ENCODE measurements at places on chromosomes 3 and 15. TPM values are rescaled to one million over a fixed set of nuclear protein-coding genes. Genes with fewer than 3 reads are reported as not detected.
A peak's percentile ranks its signal among the peaks of the same experiment; 100 is the strongest.

GRCh38 chr15:69014454-69014853, at the start of gene NOX5:
Gene NOX5 (plus strand): TSS chr15:69014695. CDS start chr15:69014736, 41 bp downstream.
- no peak within 1 kb of the TSS for H3K4me3 ChIP-seq
- peaks cover 7% of the 10 kb centered on the region for H3K27me3 ChIP-seq
- H3K27ac ChIP-seq: no peak within 1 kb of the TSS
- DNase-seq: peak; percentile 41

DNA sequence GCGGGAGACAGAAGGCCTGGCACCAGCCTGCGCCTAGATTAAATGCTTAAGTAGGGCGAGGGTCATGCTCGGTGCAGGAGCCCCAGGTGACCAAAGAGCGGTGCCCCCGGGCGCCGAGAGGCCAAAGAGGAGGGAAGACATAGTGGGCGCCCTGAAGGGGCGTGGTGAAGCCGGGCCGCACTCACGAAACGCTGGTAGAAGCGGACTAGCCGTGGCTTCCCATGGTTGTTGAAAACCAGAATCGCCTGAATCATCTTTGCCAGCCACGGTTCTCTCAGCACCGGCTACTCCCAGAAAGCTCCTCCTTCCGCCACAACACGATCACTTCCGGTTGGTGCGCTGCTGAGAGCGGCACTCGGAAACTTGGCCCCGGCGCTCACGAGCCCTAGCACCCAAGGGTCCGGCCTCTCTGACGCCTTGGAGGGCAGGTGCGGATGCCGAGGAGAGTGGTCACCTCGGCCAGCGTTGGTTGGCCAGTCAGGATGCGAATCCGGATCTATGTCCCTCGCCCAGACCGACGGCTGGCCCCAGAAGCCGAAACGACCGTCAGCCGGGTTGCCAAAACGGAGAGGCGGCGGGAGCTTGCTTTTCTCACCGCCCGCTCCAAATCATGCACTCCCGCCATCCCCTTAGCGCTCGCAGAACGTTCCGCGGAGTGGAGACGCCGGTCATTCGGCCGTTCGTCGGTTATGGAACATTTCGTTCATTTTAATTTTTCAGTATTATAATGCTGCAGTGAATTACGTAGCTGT, at the start of gene AP3S2:
TSS of gene AP3S2 (minus strand) at position 299 of the 752 bp plus-strand sequence. CDS start at position 254, 45 bp downstream.
- peak; percentile 94 for DNase-seq
- no peaks in the 10 kb centered on the region for H3K36me3 ChIP-seq
- H3K4me3 ChIP-seq: peak within 1 kb of the TSS; percentile 77

GRCh38 chr15:82585072-82585471, 44.8 kb upstream of the RPS17 start:
- H3K27ac ChIP-seq: no peak overlapping the region
- no peaks in the 10 kb centered on the region for H3K36me3 ChIP-seq
- H3K27me3 ChIP-seq: peaks cover 10% of the 10 kb centered on the region
- no peaks in the 10 kb centered on the region for H3K4me1 ChIP-seq
- peak; percentile 45 for DNase-seq
- H3K4me3 ChIP-seq: no peak overlapping the region

DNA sequence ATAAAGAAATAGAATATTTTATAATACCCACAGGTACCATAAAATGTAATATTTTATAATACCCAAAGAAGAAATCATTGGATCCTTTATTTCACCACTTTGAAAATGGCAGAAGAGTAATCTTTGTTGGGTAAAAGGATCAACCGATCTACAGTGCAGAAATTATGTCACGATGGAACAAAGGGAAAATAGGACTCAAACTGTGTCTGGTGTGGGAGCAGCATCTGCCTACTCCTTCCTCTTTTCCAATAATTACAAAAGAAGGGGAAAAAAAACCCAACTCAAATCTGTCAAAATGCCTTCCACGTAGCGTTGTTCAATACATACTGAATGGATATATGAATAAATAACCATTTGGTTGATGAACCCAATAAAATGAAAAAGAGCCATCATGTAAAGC, 492.6 kb upstream of the TBL1XR1 start:
- H3K27me3 ChIP-seq: no peaks in the 10 kb centered on the region
- DNase-seq: no peak
- peaks cover 7% of the 10 kb centered on the region for H3K4me1 ChIP-seq

GRCh38 chr15:39156166-39156565, 424.7 kb upstream of the THBS1 start:
- no peaks in the 10 kb centered on the region for H3K27me3 ChIP-seq
- no peak overlapping the region for H3K27ac ChIP-seq
- no peaks in the 10 kb centered on the region for H3K36me3 ChIP-seq
- DNase-seq: no peak

DNA sequence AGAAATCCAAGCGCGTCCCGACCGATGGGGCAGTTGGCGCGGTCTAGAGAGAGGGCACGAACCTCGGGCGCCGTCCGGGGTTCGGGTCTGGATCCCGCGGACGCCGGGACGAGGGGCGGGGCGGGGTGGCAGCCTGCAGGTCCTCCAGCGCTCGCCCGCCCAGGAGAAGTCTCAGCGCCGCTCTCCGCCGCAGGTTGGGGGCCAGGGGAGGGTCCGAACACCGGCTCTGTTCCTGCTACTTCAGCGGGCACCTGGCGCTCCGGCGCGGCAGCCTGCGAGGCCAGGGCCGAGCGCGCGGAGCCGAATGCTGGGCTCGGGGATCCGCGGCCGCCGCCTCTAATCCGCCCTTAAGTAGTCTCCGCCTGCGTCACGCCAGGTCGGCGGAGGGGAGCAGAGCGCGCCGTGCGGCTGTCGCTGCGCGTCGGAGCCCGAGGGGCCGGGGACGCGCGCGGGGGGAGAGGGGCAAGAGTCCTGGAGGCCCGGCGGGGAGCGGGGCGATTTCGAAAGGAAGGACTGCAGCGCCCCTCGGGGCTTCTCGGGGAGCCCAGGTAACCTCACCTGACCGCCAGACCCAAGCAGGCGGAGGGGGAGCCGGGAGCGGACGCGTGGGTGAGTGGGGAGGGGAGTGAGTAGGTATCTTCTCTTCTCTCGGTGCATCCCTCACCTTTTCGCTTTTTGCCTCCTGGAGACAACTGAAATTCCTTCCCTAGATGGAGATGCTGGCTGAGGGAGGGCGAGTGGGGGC, at the start of gene GJD2:
TSS of gene GJD2 (minus strand) at position 325 of the 745 bp plus-strand sequence. CDS start 510 bp downstream, outside the sequence.
- H3K27ac ChIP-seq: no peak within 1 kb of the TSS
- no peaks in the 10 kb centered on the region for H3K36me3 ChIP-seq
- peaks cover 2% of the 10 kb centered on the region for H3K4me1 ChIP-seq

DNA sequence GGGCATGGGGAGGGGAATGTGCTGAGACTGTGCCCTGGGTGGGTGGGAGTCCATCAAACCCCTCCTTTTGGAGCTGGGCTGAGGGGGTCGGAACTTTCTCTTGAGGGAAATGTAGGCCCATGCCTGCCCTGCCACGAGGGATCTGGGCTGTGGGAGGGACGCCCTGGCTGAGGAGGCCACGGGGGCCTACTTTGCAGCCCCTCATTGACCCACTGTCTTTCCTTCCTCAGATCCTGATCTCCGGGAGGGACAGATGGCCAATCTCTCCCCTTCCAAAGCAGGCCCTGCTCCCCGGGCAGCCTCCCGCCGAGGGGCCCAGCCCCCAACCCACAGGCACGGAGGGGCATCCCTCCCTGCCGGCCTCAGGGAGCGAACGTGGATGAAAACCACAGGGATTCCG, 25.3 kb downstream of the LOXL1 start:
- peak overlapping the region; percentile 79 for H3K27ac ChIP-seq
- DNase-seq: no peak
- H3K36me3 ChIP-seq: peaks cover 51% of the 10 kb centered on the region
- no peak overlapping the region for H3K4me3 ChIP-seq
- H3K27me3 ChIP-seq: no peaks in the 10 kb centered on the region
- H3K4me1 ChIP-seq: peaks cover 18% of the 10 kb centered on the region

GRCh38 chr3:58623961-58624360, 42.6 kb downstream of the FAM3D start:
- peaks cover 15% of the 10 kb centered on the region for H3K4me1 ChIP-seq
- peak; percentile 30 for DNase-seq
- H3K36me3 ChIP-seq: no peaks in the 10 kb centered on the region
- H3K4me3 ChIP-seq: no peak overlapping the region
- 0 out of 2 replicates have a peak, but pooled peaks cover 2% of the 10 kb centered on the region for H3K27me3 ChIP-seq
- no peak overlapping the region for H3K27ac ChIP-seq

- peaks cover 4% of the 10 kb centered on the region for H3K4me1 ChIP-seq
- no peaks in the 10 kb centered on the region for H3K36me3 ChIP-seq
- no peak for DNase-seq
- H3K4me3 ChIP-seq: no peak overlapping the region
Measured at GRCh38 chr3:24258260-24258659, 236.4 kb downstream of the THRB start.

DNA sequence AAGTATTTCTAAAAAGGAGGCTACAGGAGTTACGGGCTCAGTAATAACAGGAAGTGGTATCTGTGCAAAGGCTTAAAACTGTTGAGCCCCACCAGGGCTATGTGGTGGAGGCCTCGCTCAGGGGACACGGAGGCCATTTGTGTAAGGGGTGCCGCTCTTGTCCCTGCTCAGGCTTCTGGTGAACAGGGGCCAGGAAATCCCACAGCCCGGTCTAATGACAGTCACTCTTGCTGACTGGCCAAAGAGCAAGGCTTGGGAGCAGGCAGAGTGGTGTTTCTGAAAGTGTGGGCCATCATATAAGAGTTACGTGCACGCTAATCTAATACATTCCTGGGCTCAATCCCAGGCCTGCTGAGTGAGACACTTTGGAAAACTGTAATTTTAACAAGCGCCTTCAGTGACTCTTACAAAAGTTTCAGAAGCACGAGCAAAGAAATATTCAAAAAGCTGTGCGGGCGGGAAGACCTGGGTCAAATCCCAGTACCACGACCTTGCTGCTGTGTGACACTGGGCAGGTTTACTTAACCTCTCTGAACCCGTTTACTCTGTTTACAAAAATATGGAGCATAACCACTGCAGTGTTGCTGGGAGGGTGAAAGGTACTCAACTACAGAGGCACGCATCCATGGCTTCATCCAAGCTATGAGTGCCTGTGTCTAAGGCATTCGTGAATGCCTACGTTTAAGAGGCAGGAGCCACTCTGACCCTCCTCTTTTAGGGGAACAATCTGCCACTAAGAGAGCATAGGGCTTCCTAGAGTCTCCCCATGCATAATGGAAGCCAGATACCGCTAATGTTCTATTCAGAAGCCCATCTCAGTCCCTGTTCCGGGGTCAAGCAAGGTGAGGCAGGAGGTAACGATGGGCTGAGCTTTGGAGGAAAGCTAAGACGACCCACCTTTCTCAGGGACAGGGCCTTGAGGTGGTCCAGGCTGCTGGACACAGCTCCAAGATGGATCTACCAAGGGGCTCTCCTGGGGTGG, 2.0 kb downstream of the ATP10A start:
- H3K36me3 ChIP-seq: peaks cover 1% of the 10 kb centered on the region
- H3K27me3 ChIP-seq: no peaks in the 10 kb centered on the region
- no peak for DNase-seq
- peak overlapping the region; percentile 84 for H3K4me3 ChIP-seq
- H3K4me1 ChIP-seq: peaks cover 22% of the 10 kb centered on the region
- H3K27ac ChIP-seq: no peak overlapping the region

DNA sequence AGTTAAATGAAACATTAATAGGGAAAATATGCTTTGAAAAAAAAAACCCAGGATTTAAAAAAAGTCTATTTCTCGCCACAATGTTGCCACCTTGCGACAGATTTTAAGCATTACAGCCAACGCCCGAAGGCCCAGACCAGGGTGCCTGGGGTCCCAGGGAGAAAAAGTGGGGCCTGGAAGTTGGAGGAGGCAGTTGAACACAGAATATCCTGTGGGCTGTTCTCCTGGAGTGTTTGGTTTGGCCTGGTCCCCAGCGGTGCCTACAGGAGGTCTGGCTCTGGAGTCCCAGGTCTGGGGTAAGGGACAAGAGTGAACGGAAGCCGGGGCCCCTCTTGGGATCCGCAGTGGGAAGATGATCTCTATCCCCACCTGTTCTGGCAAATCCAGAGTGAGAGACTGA, 3.4 kb downstream of the RNU6-1 start:
- DNase-seq: peak; percentile 33
- H3K36me3 ChIP-seq: no peaks in the 10 kb centered on the region
- peaks cover 4% of the 10 kb centered on the region for H3K4me1 ChIP-seq
- peaks cover 58% of the 10 kb centered on the region for H3K27me3 ChIP-seq

DNA sequence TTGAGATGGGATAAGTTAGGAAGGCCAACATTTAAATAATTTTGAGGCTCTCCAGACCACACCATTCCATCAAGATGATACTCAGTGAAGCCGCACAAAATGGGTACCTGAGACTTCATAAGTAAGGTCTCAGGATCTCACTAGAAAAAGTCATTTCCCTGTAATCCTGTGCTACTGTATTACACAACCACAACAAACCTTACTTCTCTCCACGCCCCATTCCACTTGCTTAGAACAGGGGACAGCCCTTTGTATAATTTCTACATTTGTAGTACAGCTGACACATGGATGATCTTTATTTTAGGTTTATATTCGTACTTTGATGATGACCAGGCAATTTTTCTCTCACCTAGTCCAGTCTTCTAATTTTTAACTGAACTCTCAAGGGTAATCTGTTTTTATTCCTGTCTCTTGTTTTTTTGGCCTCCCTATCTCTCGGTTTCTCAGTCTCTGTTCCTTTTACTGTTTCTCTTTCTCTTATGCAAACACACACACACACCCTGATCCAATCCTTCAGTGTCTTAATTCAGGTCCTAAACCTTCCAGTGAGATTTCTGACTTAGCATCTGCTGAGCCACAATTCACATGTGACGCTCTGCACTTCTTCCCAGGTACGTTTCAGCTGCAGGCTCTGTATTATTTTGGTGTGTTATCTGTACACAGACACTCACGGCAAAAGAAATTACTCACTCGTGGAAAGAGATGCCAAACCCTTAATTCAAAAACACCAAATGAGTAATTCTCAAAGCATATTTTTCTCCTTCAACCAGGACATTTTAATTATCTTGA, 223.2 kb upstream of the THBS1 start:
- peaks cover 14% of the 10 kb centered on the region for H3K4me1 ChIP-seq
- peak overlapping the region; percentile 96 for H3K27ac ChIP-seq
- H3K27me3 ChIP-seq: no peaks in the 10 kb centered on the region
- DNase-seq: no peak
- H3K4me3 ChIP-seq: no peak overlapping the region

GRCh38 chr3:4976109-4976508, 3.1 kb upstream of the BHLHE40 start:
- no peaks in the 10 kb centered on the region for H3K36me3 ChIP-seq
- no peaks in the 10 kb centered on the region for H3K27me3 ChIP-seq
- DNase-seq: peak; percentile 63
- peaks cover 5% of the 10 kb centered on the region for H3K4me1 ChIP-seq
- H3K4me3 ChIP-seq: no peak overlapping the region
- no peak overlapping the region for H3K27ac ChIP-seq

DNA sequence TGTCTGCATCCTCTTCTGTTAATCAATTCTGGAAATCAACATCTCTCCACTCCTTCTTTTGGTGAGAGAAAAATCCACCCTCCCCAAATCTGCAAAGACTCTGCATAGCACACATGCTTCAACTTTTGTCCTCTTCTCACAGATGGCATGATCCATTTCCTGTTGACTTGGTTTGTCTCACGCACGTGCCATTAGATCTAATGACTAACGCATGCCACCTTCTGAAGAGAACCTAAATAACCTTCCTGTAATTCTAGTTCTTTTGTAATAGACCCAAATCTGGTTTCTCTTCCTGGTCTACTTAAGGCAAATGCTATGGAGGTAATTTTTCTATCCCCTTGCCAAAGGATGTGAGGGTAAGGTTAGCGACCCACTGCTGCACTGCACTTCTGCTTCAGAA, 51.0 kb upstream of the ATOSA start:
- no peaks in the 10 kb centered on the region for H3K36me3 ChIP-seq
- H3K4me1 ChIP-seq: no peaks in the 10 kb centered on the region
- no peak overlapping the region for H3K27ac ChIP-seq
- no peaks in the 10 kb centered on the region for H3K27me3 ChIP-seq

The GMNC gene
- 0.18 TPM for total RNA-seq

The CFAP92 gene
- not detected for total RNA-seq

The SEMA3B gene
- total RNA-seq: 4.3 TPM

The MST1R gene
- total RNA-seq: not detected

The TEX55 gene
- not detected for total RNA-seq

The FBXL22 gene
- 0.28 TPM for total RNA-seq

The CD86 gene
- total RNA-seq: not detected

The ANKRD34C gene
- total RNA-seq: not detected

The SYNPR gene
- total RNA-seq: not detected
